Hematopoietic multipotent progenitor cell (in vitro differentiated cells): ENCODE measurements at places on chromosomes 12 and 14.
A peak's percentile ranks its signal among the peaks of the same experiment; 100 is the strongest.

GRCh38 chr12:113747017-113747416, 219.1 kb downstream of the RBM19 start:
- no peak for DNase-seq

DNA sequence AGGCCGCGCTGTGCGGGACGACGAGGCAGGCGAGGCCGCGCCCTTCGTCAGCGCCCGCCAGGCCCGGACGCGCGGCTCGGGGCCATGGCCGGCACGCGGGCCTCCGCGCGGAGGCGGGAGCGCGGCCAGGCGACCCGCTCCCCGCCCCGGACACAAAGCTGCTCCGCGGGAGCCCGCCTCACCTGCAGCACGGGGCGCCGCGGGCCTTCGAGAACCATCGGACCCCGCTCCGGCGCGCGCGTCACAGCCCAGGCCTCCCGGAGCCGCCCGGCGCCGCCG, 342 bp downstream of the DICER1 start:
- no peak for DNase-seq

DNA sequence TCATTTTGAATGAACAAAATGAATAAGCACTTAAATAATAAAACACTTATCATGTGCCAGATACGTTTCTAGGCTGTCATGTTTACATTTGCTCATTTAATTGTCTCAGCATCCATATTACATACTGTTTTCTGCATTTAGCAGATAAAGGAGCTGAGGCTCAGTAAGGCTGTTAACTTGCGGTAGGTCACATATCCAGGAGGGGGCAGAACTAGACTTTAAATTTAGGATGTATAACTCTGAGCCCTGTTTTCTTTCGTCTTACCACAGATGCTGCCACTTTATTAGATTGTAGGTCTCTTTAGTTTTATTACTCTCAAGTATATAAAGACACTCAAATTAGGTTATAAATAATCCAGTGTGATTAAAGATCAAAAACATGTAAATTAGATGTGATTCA, 17.7 kb downstream of the IRAK4 start:
- DNase-seq = peak; percentile 62

DNA sequence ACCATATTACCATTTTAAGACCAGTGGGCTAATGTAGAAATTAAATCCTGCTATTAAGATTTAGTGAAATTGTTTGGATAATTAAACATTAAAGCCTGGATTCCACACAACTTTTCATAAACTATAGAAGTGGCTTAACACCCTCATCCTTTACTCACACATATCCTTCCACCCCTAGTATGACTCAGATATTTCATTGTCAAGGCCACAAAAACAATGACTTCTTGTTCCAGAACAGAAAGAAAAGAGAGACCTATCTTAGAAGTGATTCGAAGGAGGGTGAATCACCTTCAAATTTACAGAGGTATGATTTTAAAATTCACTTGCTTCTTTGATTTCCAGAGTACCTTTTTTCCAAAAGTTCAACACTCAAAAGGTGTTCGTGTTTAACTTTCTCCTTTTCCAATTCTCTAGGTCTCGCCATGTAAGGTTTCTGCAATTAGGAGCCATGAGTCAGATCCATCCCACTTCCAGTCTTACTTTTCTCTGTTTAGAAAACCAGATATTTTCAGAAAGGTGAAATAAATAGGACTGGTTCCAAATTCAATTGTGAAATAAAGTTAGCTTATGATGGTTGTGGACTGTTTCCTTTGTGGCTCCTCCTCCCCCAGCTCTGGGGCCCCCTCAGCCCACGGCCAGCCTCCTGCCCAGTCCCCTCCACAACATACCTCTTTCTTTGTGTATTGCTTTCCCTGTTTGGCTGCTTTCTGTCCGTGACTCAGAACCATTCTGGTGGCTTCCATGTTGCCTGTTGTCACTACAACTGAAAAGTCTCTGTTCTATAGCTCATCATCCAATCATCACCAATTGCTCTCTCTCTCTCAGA, 24.6 kb upstream of the MGP start:
- DNase-seq = no peak

GRCh38 chr14:90450667-90451066, 53.8 kb downstream of the CALM1 start:
- no peak for DNase-seq

GRCh38 chr14:23433457-23433856, 2.0 kb downstream of the MYH7 start:
- no peak for DNase-seq

DNA sequence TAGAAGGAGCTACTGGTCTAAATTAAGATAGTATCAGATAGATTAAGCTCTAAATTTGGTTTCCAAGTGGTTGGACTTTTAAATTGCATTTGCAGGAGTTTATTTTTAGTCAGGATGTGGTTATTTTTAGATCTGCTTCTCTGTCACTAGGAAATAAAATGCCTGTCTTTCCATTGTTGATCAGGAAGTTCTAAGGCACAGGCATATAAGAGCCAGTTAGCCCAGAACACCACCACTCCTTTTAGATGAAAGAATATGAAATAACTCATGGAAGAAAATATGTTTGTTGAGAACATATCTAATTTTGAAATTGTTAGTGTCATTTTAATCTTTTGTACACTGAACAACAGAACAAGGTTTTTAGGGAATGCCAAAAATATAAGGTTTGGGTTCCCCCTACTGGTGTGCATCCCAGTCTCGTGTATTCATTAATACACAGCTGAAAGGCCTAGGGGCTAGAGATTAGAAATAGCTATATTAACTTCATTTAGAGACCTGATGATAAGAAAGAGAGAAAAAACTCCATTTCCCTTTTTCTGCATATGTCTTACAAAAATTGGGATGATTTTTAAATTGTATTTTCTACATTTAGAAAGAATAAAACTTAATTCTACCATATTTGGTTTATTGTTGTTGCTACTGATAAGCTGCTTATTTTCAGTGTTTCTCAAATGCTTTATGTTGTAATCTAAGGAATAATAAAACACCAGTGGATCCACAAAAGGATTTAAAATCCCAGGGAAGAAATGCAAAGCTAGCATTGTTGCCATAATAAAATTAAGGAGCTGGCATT, 67.2 kb downstream of the RIC8B start:
- DNase-seq = peak; percentile 36

GRCh38 chr14:105098316-105098715, 33.1 kb upstream of the GPR132 start:
- DNase-seq = no peak
